ENCODE measurements at places on chromosomes 1 and 21. TPM values are rescaled to one million over a fixed set of nuclear protein-coding genes. Genes with fewer than 3 reads are reported as not detected.
A peak's percentile ranks its signal among the peaks of the same experiment; 100 is the strongest.

DNA sequence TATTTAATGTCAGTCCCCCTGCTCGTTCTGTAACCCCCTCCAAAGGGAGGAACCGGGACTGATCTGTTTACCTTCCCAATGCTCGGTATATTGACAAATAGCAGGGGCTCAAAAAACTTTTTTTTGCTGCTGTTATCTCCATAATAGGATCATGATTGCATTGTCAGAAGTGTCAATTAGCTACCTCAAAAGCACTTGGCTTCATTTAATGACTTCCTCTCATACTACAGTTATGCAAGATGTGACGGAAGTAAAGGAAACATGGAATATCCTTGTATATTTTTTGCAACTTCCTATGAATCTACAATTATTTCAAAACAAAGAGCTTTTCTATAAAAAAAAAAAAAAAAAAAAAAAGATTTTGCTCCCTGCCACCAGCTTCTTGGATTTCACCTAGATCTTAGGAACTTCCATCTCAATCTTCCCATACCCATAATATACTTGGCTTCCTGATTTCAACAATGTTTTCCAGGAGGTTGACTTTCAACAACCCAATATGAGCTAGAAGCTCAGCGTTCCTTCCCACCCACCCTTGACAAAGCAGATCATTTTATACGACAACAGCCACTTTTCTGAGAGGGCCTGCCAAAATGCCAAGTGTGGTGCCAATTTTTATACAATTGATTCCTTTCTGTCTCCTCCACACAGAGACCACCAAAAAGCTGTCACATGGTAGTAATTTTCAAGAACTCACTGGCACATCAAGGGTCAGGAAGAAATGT lies 71.7 kb downstream of the SETD4 start:
- no peaks in the 10 kb centered on the region for H3K4me1 ChIP-seq
- H3K36me3 ChIP-seq, result no peaks in the 10 kb centered on the region
- DNase-seq, result no peak
- H3K4me3 ChIP-seq, result no peak overlapping the region
- H3K27ac ChIP-seq, result no peak overlapping the region

DNA sequence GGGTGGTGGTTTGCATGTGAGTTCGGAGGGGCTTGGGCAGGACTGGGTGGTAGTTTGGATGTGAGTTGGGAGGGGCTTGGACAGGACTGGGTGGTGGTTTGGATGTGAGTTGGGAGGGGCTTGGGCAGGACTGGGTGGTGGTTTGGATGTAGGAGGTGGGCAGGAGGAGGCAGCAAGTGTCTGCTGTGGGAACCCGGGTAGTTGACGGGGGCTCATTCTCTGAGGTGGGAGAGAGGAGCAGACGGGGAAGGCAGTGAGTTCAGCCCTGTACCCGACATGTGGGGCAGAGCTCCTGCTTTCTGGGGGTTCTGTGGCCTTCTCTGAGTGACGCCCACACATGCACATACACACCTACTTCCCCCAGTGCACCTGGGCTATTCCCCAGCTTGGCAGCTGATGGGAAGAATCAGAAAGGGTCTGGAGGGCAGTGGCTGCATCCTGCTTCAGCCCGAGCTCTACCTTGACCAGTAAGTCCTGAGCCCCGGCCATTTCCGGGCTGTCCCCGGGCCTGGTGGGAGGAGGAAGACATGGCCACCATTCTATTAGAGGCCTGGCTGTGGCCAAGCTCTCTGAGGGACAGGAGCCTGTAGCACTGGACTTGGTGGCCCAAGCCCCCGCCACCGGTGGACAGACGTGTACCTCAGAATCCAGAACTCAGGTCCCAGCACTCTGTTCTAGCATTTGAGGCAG lies 58.1 kb downstream of the EDN2 start:
- H3K4me1 ChIP-seq, result no peaks in the 10 kb centered on the region
- peak; percentile 67 for DNase-seq
- H3K4me3 ChIP-seq, result no peak overlapping the region

Gene NOS1AP
- 4.8 TPM for total RNA-seq

Gene SNIP1
- 20.3 TPM for total RNA-seq

Gene KPRP
- not detected for total RNA-seq

DNA sequence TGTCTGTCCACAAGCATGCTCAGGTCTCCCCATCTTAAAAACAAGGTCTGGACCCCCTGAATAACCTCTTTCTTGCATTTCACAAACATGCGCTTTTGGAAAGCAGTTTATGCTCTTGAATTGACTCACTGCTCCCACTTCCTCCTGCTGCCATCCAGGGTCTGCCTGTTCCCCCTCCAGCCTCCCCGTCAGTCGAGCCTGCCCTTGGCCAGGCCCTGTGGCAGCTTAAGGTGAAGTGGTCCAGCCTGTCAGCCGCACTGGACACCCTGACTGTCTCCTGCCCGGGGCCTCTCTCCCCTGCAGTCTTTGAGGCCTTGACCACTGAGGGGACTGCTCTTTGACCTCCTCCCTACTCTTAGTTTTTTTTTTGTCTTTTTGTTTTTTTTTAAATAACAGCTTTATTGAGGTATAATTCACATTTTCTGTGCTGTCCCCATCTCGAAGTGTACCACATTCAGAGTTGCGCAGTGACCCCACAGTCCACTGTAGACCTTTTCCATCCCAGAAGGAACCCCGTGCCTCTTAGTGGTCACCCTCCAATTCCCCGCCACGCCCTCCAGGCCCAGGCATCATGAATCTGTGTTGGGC lies 18.3 kb downstream of the GPR137B start:
- peak; percentile 18 for DNase-seq
- no peaks in the 10 kb centered on the region for H3K4me1 ChIP-seq
- no peak overlapping the region for H3K4me3 ChIP-seq
- H3K27me3 ChIP-seq, result no peaks in the 10 kb centered on the region

DNA sequence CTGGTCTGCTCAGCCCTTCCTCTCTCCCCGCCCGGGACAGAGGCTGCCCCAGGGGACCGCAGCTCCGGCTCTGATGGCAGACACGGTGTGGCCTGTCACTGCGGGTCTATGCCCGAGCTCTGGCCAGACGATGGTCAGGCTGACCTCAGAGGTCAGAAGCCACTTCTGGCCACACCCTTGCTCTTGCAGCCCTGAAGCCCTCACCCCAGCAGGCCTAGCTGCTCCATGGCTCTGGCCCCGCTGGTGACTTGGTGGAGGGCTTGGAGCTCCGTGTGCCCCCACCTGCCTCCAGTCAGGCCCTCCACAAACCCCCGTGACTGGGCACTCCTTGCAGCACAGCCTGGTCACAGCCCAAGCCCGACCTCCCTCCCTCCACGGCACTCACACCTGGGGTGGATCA lies 47.6 kb downstream of the PRDM16 start:
- H3K27ac ChIP-seq, result peak overlapping the region; percentile 34
- peaks cover 3% of the 10 kb centered on the region for H3K4me1 ChIP-seq
- no peak overlapping the region for H3K4me3 ChIP-seq
- H3K36me3 ChIP-seq, result no peaks in the 10 kb centered on the region

GRCh38 chr1:201602413-201603265 lies 63.7 kb downstream of the NAV1 start:
- H3K27ac ChIP-seq, result no peak overlapping the region
- H3K4me3 ChIP-seq, result no peak overlapping the region

GRCh38 chr1:26156285-26157038 lies 2.4 kb upstream of the FAM110D start:
- H3K27me3 ChIP-seq, result no peaks in the 10 kb centered on the region
- peak; percentile 36 for DNase-seq
- H3K4me1 ChIP-seq, result no peaks in the 10 kb centered on the region
- no peak overlapping the region for H3K4me3 ChIP-seq

GRCh38 chr1:229694053-229694693 lies 68.1 kb downstream of the URB2 start:
- peak; percentile 79 for DNase-seq
- H3K36me3 ChIP-seq, result no peaks in the 10 kb centered on the region
- H3K4me3 ChIP-seq, result no peak overlapping the region
- H3K27me3 ChIP-seq, result no peaks in the 10 kb centered on the region
- no peaks in the 10 kb centered on the region for H3K4me1 ChIP-seq

Data from aorta (tissue), 5 donors.